NCI-H1092 treated with DMSO at 0.1 percent for 48 hours (cell line): ENCODE measurements at places on chromosomes 6 and 20.

DNA sequence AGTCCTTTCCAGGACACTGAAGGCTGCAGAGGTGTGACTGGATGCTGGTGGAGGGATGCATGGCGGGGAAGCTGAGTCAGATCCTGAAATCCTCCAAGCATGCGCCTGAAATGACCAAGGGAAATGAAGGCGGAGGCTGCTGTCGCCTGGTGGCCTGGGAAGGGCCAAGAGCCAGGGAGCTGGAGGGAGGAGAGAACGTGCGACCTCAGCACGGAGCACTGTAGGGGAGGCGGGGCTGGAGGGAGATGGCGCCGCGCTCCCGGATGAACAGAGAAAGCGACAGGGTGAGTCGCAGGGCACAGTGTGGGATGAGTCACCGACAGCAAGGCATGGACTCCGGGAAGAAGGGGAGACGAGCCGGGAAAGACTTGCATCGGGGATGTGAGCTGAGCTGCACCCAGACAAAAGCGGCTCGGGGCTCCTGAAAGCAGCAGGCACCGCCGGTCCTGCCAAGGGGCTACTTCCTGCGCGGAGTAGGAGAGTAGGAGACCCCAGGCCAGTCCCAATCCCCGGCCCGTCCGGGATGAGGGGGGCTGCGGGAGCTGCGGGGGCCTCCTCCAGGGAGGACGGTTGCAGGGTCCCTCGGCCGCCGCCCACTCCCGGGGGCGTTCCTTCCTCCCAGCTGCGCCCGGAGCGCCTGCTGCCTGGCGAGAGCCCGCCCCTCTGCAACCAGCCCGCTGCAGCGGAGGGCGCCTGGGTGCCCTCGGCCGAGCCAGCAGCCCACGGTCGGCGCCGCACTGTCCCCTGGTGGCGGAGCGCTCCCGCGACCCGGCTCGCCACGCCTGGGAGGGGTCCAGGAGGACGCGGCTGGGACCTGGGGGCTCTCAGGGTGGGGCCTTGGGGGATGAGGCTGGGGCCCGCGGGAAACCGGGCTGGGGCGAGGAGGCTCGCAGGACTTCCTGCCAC is 11.0 kb upstream of the NQO2 start:
- peak; percentile 52 for DNase-seq

- DNase-seq, result peak; percentile 64
These were observed 27.2 kb downstream of the UBE2V1 start for GRCh38 chr20:50085481-50086365.

DNA sequence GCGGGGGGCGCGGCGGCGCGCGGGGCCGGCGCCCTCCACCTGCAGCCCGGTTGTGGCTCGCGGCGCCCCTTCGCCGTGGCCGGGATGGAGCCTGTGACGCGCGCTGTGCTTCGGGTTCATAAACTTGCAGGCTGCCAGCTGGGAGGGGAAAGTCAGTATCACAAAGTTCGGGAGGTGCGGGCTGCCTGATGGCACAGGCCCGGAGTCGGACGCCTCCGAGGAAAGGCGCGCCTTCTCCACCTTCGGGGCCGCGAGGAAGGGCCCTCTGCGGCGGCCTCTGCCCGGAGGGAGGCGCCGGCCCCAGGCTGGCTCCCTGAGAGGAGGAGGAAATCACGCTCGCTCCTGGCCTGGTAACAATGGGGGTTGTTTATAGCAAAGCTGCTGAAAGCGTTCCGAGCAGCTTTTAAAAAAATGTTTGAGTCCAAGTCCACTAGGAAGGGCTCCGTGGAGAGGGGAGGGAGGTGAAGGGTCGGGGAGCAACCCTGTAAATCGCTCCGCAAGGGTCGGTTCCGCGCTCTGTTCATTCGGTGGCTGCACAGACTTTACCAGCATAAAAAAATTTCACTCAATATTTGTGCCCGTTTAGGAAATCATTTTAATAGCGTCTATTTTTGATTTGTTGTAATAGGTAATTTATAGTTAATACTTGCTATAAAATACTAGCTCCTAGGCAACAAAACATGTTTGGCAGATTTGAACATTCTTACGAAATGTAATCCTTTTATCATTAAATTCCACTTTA is 1.0 kb downstream of the AFDN start:
- peak; percentile 74 for DNase-seq

DNA sequence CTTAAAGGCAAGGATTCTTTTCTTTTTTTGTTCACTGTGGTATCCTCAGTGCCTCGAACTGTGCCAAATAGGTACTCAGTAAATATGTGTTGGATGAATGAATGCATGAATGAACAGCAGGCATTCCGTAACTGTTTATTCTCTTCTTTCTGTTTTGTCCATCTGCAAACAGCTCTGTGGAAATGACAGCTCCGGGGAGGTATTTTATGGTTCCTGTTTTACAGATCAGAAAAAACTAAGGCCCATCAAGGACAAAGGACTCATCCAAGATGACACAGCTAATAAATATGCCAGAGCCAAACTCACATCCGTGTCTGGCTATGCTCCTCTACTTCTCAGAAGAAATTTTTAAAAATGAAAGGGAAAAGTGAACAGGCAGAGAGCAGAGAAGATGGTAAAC is 21.0 kb downstream of the JPH2 start:
- no peak for DNase-seq

- DNase-seq, result no peak
These were observed 15.3 kb downstream of the TCFL5 start for GRCh38 chr20:62846166-62846890.

- peak; percentile 10 for DNase-seq
These were observed 18.3 kb upstream of the GPRC6A start for GRCh38 chr6:116847227-116847626.

- DNase-seq, result no peak
These were observed 180.5 kb downstream of the MOXD1 start for GRCh38 chr6:132220800-132221199.

GRCh38 chr6:87907521-87907920 is 140.1 kb upstream of the SPACA1 start:
- no peak for DNase-seq

GRCh38 chr6:93416571-93417420 is 2.6 kb downstream of the EPHA7 start:
- peak; percentile 73 for DNase-seq

GRCh38 chr20:62850333-62850974 is 11.2 kb downstream of the TCFL5 start:
- no peak for DNase-seq
